ENCODE measurements at places on chromosomes 11 and 22.

GRCh38 chr11:83115551-83115950 lies 41.4 kb upstream of the PCF11 start:
- H3K4me3 ChIP-seq = no peak overlapping the region
- H3K27ac ChIP-seq = no peak overlapping the region
- H3K27me3 ChIP-seq = no peaks in the 10 kb centered on the region
- peak; percentile 49 for DNase-seq

DNA sequence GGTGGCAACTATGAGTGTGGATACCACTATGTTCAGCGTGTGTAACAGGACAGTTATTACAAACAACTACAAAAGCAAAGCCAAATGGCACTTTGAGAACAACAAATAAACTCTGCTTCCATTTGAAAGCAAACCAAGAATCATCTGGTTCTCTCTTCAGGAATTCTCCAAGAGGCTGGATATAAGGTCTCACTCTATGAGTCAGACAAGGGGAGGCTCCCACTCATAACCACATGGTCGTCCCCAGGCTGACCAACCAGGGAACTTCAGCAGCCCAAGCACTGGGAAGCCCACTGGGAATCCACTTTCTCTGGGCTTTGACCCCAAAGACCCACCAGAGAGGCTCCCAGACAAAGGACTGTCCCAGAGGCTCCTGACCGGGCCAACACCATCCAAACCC lies 35.3 kb downstream of the DGCR2 start:
- no peaks in the 10 kb centered on the region for H3K27me3 ChIP-seq
- peak; percentile 54 for DNase-seq
- H3K4me1 ChIP-seq = peaks cover 14% of the 10 kb centered on the region
- peaks cover 16% of the 10 kb centered on the region for H3K36me3 ChIP-seq
- H3K4me3 ChIP-seq = no peak overlapping the region

DNA sequence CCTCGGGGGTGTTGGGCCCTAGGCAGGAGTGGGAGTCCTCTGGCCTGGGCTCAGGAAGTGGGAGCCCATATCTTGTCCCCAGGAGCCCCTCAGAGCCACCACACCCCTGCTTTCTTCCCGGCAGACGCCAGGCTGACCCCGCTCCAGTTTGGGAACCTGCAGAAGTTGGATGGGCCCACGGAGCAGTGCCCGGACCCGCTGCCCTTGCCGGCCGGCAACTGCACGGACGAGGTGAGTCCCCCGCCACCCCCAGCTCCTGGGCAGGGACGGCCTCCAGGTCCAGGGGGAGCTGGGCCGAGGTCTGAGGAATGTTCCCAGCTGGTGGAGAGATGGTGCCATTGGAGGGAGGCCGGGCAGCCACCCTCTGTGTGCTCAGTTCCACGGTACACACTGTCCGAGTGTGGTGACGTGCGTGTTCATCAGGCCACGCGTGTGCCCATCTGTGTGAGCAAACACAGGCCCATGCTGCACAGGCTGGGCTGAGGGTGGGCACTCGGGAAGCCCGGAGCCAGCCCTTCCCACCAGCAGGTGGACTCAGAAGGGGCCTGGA lies 4.8 kb downstream of the MUC5B start:
- H3K36me3 ChIP-seq = no peaks in the 10 kb centered on the region
- peaks cover 42% of the 10 kb centered on the region for H3K27me3 ChIP-seq
- H3K27ac ChIP-seq = no peak overlapping the region
- H3K4me3 ChIP-seq = no peak overlapping the region
- H3K4me1 ChIP-seq = peaks cover 2% of the 10 kb centered on the region

GRCh38 chr11:75338516-75339208 lies 12.8 kb downstream of the ARRB1 start:
- peaks cover 76% of the 10 kb centered on the region for H3K4me1 ChIP-seq
- DNase-seq = peak; percentile 77
- no peak overlapping the region for H3K4me3 ChIP-seq
- peak overlapping the region; percentile 40 for H3K27ac ChIP-seq

GRCh38 chr11:116808262-116809175 lies 14.6 kb downstream of the APOA4 start:
- no peak for DNase-seq
- H3K36me3 ChIP-seq = no peaks in the 10 kb centered on the region
- no peak overlapping the region for H3K27ac ChIP-seq
- H3K4me3 ChIP-seq = no peak overlapping the region

- no peak overlapping the region for H3K27ac ChIP-seq
- no peak overlapping the region for H3K4me3 ChIP-seq
- H3K27me3 ChIP-seq = no peaks in the 10 kb centered on the region
Observed at GRCh38 chr11:123110397-123110796, 48.5 kb upstream of the HSPA8 start.

DNA sequence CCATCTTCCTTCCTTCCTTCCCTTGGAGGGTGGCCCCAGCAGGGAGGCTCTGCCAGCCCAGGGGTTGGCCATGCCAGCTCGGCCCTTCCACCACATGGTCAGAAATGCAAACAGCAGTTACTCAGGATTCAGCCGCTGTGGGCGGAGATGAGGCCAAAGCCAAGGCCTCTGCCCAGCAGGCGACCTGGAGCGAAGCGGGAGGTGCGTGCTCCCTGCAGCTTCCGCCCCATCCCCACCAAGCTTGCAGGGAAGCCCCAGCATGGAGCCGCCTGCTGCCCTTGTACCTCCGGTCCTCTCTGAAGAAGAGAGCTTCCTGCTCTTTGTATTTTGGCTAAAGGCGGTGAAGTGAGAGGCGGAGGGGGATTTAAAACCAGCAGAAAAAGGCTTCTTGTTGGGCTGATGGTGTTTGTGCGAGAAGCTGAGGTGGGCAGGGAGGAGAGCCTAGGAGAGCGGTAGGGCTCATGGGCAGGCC lies 50.4 kb downstream of the ANO1 start:
- H3K27me3 ChIP-seq = peaks cover 16% of the 10 kb centered on the region
- no peak overlapping the region for H3K4me3 ChIP-seq
- no peak for DNase-seq
- no peaks in the 10 kb centered on the region for H3K36me3 ChIP-seq

DNA sequence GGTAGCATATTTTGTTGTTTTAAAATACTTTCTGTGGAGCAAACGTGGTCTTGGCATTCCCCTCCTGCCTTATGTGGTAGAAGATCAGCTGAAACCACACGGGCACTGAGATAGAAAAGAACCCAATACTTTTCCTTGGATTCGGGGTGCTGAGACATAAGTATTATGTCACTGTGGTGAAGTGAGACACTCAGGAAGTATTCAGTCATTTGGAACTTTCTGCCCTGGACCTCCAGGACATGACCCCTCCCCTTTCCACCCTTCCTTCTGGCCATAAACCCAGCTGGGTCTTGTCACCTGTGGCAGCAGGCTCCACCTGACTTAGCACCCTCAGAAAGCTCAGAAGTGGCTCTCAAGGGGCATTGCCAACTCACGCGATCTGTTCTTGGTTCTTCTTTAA lies 123.4 kb downstream of the SWAP70 start:
- peaks cover 68% of the 10 kb centered on the region for H3K36me3 ChIP-seq
- H3K27me3 ChIP-seq = no peaks in the 10 kb centered on the region
- H3K4me1 ChIP-seq = peaks cover 10% of the 10 kb centered on the region
- no peak for DNase-seq
- no peak overlapping the region for H3K4me3 ChIP-seq

GRCh38 chr11:110121204-110121603 lies 28.0 kb downstream of the ZC3H12C start:
- H3K27ac ChIP-seq = no peak overlapping the region
- DNase-seq = no peak
- H3K36me3 ChIP-seq = no peaks in the 10 kb centered on the region
- peak overlapping the region; percentile 58 for H3K4me3 ChIP-seq

All from mesenchymal stem cell (in vitro differentiated cells and primary cell).